Stomach (tissue), 19 donors: ENCODE measurements at places on chromosomes 1 and 21.

GRCh38 chr1:26349188-26349876, 4.6 kb downstream of the CRYBG2 start:
- no peak for DNase-seq

GRCh38 chr1:92354259-92354658, 55.4 kb downstream of the RPAP2 start:
- no peak for DNase-seq

- DNase-seq: no peak
Observed at GRCh38 chr1:41520951-41521752, 36.7 kb upstream of the EDN2 start.

- DNase-seq: no peak
Observed at GRCh38 chr1:3584915-3585314, 26.4 kb downstream of the MEGF6 start.

DNA sequence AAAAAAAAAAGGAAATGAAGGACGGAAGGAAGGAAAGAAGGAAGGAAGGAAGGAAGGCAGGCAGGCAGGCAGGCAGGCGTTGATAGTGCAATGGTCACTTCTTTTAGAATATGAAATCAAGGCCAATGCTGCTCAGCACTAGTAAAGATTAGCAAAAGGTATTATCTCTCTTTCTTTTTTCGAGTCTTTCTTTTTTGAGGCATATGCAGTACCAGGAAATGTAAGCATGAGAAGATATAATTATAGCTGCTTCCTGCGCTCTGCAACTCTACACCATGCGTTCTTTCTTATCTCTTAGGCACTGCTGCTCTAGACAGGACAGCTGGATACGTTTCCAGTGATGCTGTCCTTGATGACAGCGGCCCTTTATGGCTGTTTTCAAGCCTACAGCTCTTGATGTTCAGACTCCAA, 1512.5 kb upstream of the B3GALT2 start:
- no peak for DNase-seq
